Cardiac ventricle fibroblast (primary cell): ENCODE measurements at places on chromosomes 7 and 10. TPM values are rescaled to one million over a fixed set of nuclear protein-coding genes. Genes with fewer than 3 reads are reported as not detected.

PLCE1 gene
- 4.2 and 4.9 TPM in 2 replicates for total RNA-seq

ASB10 gene
- total RNA-seq: not detected in 2 replicates

FANK1 gene
- total RNA-seq: 1.5 and 4.6 TPM in 2 replicates

VSTM2A gene
- total RNA-seq: not detected in 2 replicates

GHRHR gene
- not detected in 2 replicates for total RNA-seq

NUPR2 gene
- not detected in 2 replicates for total RNA-seq

NEUROD6 gene
- total RNA-seq: not detected in 2 replicates
